ENCODE measurements at places on chromosomes 5 and 9.

DNA sequence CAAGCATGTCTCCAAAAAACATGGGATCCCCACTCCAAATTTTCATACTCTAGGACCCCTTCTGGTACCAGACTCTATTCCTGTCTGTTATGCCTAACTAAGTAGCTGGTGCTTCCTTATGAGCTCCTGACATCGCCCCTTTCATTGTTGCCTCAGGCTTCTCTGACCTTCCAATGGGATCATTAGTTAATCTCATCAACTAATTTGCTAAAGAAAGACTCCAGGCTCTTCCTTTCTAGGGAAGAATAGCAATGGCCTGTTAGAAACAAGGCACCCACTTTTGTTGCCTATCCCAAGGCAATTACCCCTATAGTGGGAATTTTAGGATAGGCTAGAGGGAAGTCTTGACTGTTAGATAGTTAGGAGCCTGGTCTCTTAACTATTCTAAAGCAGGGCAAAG, 369.5 kb downstream of the MLLT3 start:
- no peak for DNase-seq

DNA sequence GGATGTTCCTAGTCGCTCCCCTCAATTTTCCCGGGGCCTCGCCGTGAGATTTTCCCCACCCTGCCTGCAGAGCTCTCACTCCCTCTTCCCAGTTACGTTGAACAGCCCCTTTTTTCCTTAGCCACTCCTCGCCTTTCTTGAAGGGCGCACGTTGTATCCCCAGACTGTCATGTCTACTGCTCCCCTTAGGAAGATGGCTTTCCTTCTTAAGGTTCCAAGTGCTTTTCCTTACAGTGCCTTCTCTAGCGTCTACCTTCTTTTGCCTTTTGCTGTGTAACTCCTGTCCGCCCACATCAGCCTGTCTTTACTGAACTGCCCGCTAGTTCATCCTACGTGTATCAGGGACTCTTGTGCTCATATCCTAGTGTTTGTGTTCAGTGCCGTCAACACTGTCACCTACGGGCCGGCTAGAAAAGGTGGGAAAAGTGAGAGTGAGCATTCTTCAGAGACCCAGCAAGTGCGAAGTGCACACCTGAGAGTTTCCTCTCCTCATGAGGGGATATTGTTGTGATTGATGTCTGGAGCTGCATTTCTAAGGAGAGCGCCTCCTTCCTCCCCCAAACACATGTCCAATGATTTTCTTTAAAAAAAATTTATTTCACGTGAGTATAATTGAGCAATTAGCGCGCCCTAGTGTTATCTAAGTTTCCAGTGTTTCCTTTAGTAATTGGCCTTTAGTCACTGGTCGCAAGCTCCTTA, 764 bp downstream of the CAMLG start:
- no peak for DNase-seq

DNA sequence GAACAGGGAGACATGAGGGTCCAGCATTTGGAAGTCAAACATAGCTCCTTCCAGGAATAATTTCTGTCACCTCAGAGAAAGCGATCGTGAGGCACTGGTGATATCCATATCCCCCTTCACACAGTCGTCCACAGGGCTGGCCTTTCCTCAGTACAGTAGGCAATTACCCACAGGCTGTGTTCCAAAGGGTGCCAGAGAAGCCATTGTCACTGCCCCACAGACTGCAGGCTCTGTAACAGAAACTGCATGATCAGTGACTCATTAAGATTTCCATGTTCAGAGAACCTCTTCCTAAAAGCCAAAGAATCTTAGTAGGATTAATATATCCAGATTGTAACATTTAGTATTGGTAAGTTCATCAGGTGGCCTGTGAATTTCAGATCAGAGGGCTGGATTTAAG, 127.6 kb downstream of the RPS23 start:
- no peak for DNase-seq

DNA sequence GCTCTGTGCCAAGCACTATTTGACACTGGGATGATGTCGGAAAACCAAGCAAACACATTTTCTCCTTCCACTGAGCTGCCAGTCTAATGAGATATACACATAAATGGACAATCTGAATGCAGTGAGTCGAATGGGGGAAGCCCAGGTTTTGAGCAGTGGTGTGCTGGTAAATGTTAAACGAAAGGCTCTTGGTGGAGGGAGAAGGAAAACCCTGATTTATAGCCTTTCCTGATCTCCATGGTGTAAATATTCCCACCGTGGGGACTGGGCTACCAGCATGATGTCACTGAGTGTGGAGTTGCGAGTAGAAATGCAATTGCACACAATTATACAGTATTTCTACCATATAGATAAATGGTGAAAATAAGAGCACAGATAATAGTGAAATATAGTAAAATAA, 5.0 kb upstream of the GSN start:
- no peak for DNase-seq

DNA sequence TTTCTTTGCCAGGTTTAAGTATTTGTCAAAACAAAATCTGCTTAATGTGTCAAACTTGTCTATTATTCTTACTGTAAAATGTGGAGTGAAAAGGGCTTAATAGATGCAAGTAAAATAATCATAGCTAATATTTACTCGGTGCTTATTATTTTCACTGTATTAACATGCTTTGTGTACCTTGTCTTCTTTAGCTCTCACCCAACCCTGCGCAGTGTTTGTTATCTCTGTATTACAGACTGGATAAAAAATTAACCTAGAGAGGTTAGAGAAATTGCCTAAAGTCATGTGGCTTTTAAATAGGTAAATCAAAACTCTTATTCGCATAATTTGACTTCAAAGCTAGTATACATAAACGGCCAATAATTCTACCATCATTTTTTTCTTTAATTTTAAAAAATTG, 1864.8 kb downstream of the MAT2B start:
- DNase-seq, result no peak

DNA sequence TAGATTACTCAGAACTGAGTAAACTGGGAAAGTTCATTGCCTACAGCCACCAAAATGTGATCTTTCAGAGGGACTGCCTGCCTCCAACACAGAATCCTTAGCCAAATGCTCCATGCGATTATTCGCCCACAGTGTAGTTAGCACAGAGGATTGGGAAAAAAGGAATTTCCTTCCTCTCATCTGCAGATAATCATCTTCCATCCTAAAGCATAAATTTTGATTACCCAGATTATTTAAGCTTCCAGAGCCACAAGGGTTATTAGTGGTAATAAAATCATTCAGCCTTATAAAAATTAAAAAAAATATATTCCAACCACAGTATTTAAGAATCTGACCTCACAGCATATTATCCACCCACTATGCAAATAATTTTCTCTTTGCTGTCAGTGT, 285.3 kb upstream of the GRAMD2B start:
- DNase-seq, result no peak

DNA sequence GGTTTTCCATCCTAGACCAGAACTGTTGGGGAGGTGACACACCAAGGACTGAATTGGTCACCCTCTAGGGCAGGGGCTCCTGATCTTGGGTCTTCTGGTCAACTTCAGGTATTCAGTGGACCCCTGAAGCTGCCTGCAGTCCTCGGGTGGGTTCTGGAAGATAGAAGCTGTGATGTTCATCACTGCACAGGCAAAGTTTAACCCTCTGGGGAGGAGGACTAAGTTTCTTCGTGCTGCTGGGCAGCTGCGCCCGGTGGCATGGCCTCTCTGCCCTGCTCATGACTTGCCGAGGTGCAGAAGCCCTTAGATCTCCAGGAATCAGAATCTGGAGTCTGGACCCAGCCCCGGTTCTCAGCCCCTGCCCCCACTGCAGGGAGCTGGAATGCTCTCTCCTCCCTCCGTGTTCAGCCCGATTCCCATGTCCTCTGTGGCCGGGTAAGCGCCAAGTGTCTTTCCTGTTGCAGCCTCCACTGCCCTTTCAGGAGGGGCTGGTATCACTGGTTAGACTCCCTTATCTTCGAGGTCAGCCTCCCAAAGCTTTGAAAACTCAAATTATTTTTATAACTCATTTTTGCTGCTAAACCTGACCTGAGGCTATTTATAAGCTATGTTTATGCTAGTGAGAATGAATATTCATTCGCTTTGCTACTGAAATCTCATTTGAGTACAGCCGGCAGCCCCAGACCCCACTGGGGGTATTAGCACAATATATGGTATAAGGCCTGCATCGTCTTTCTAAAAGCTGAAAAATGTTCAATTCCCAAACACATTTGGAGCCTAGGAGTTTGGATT, 1.7 kb downstream of the LAMC3 start:
- no peak for DNase-seq

GRCh38 chr9:92547356-92547755, 11.6 kb upstream of the ECM2 start:
- DNase-seq, result no peak

Data from fibroblast of skin of left biceps (primary cell).